ENCODE measurements at places on chromosomes 5 and 9.

GRCh38 chr5:3362606-3362910 is 233.1 kb upstream of the IRX1 start:
- DNase-seq: no peak

DNA sequence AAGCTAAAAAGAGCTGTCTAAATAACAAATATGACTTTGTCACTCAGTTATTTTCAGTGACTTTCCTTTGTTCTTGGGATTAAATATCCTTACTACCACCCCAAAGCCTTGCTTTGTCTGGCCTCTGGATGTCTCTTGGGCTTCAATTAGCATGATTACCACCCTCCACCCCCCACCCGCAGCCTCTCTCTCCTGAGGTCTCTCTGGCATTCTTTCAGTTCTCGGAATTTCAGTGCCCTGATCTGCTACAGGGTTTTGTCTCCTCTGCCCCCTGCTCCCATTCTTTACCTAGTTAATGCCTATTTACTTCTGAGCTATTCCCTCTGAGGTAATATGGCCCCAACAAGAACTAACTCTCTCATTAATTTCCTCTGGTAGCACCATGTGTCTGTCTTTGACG is 376.4 kb downstream of the DEPDC1B start:
- DNase-seq: no peak

DNA sequence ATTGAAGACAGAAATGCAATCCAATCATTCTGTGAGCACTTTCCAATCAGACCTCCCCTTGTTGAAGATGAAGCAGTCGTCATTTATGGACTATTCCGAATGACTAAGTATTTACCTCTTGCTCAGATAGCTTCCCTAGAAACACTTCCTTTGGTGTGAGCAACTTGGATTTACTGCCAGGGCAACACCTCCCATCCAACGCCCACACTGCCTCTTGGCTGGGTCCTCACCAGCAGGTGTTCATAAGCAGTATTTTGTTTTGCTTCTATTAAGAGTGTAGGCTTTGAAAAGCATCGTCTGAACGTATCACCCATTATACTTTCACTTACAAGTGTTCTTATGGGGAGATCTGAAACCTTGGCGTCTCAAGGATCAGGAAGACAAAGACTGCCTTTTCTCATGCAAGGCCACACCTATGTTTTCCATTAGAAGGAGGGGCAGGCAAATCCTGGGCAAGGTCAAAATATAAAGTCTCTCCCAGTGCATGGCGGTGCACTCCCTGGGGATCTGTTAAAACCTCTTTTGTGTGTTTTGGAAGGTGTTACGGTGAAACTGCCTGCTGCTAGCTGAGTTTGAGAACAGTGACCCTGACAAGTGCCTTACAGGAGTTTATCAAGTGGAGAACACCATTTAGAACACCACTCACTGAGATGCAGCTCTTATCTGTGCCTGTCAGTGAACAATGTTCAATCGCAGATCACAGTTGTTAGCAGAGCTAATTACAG is 10.6 kb upstream of the MARCHF3 start:
- DNase-seq: no peak

GRCh38 chr9:112487799-112488340 is 1.2 kb downstream of the KIAA1958 start:
- DNase-seq: no peak

GRCh38 chr9:81317939-81318338 is 371.4 kb downstream of the TLE1 start:
- DNase-seq: no peak

- no peak for DNase-seq
Observed at GRCh38 chr5:68189613-68190012, 25.9 kb upstream of the PIK3R1 start.

DNA sequence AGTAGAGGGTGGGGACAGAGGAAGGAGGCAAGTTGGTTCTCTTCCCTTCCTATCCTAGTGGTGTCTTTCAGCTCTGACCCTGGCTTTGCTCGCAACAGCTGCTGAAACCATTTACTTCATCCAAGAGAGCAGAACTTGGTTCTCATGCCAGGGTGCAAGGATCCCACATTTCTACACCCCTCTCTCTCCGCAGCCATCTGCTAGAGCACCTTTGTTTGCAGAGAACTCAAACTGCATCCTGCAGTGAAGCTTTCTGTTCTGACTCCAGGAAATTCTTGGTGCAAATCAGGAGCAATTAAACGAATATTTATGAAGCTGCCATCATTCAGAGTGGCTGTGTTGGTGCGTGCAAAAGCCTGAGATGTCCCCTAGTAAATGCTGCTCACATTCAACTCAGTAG is 31.9 kb downstream of the NEUROG1 start:
- DNase-seq: no peak

- peak; percentile 1 for DNase-seq
Observed at GRCh38 chr5:116038817-116039216, 6.5 kb downstream of the ARL14EPL start.

DNA sequence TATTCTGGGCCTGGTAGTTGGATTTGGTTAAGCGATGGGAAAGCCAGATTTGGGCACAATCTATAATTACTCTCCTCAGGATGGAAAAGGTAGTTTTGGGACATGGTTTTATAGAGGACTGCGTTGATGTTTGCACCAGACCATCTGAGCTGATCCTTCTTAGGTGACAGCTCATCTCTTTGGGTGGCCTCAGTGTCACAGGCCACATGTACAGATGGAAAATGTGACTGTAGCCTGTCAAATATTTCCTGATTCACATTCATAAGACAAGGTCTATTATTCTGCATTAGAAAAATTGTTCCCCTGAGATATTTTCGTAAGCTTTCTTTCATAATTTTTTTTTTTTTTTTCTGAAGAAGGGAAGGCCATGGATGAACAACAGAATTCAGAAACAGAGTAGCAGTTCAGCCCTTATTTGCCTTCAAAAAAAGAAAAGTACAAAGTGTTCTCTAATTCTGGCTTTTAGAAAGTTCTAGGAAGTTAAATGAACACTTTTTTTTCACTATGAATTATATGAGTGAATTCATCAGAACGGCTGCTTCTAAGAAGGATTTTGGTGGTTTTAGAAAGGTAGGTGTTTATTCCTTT is 81.0 kb downstream of the NNT start:
- DNase-seq: no peak

DNA sequence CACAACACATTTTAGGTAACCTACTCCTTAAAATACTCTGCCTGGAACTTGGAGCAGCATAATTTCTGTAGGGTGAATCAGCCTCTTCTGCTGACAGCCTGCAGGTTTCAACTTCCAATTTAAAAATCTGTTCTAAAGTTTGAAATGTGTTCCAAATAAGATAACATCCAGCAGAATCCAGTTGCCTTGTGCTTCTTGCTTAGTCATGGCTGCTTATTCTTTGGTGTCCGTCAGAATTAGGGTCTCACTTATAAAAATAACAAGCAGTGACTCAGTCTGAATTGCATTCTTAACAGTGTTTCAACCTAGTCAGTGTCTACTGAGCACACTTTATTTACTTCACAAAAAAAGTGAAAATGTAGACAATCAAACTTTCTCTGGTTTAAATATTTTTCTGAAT is 3.7 kb downstream of the CDH6 start:
- DNase-seq: no peak

GRCh38 chr9:18350036-18350435 is 123.9 kb upstream of the ADAMTSL1 start:
- DNase-seq: no peak

GRCh38 chr5:150636391-150637244 is 3.8 kb upstream of the SYNPO start:
- DNase-seq: no peak

DNA sequence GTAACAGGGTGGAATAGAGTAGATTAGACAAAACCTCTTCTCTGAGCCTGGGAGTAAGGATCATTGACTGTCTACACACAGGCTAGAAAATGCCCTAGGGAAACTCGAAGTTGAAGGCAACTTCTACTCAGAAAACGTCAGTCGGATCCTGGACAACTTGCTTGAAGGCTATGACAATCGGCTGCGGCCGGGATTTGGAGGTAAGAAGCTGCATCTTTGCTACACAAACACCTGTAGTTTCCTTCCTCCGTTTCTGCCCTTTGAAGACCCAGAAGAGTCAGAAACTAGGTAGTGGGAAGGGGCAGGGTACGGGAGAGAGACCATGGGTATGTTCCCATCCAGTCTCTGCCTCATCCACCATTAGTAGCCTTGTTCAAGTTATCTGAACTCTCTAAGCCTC is 628 bp downstream of the GABRA6 start:
- DNase-seq: no peak

DNA sequence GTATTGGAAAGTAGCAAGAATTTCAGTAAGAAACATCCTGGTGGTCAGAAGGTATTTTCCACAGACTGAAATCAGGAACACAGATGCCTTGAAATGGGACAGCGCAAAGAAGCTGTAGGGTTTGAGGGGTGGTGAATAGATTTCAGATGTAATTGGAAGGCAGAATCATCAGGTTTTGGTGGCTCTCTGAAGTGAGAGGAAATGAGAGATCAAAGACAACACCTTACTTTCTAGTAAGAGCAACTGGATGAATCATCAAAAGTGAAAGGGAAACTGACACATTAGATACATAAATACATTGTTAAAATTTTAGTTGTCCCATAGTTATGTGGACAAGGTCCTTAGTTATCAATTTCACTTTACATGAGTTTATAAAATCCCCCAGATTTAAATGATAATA is 188.2 kb upstream of the SLC27A6 start:
- no peak for DNase-seq

- DNase-seq: no peak
Observed at GRCh38 chr9:121841771-121842611, 190.6 kb downstream of the DAB2IP start.

GRCh38 chr9:114688379-114688778 is 6.4 kb upstream of the TEX48 start:
- no peak for DNase-seq

- DNase-seq: no peak
Observed at GRCh38 chr5:125012727-125013451, 266.4 kb upstream of the ZNF608 start.

GRCh38 chr5:96220610-96221390 is 212.2 kb downstream of the PCSK1 start:
- DNase-seq: no peak

DNA sequence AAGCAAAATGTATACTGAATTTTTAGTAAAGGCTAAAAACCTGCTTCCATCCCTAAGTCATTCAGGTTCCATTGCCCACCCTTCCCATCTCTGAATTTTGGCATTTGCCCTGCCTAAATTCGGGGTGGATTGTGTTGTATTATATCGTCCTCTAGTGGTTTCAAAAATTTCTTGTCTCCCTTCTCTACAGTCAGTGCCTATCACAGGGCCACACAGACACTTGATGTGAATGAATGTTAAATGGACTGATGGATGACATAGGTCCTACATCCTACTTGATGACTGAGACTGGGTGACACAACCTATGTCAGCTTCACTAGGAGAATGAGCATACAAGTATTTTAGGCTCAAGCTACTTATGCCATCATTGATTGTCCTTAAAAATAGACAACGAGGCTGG is 45.6 kb upstream of the SLC30A5 start:
- DNase-seq: no peak

- no peak for DNase-seq
Observed at GRCh38 chr9:99778836-99779235, 42.8 kb upstream of the NR4A3 start.

GRCh38 chr5:8341406-8341805 is 472.5 kb downstream of the MTRR start:
- no peak for DNase-seq

DNA sequence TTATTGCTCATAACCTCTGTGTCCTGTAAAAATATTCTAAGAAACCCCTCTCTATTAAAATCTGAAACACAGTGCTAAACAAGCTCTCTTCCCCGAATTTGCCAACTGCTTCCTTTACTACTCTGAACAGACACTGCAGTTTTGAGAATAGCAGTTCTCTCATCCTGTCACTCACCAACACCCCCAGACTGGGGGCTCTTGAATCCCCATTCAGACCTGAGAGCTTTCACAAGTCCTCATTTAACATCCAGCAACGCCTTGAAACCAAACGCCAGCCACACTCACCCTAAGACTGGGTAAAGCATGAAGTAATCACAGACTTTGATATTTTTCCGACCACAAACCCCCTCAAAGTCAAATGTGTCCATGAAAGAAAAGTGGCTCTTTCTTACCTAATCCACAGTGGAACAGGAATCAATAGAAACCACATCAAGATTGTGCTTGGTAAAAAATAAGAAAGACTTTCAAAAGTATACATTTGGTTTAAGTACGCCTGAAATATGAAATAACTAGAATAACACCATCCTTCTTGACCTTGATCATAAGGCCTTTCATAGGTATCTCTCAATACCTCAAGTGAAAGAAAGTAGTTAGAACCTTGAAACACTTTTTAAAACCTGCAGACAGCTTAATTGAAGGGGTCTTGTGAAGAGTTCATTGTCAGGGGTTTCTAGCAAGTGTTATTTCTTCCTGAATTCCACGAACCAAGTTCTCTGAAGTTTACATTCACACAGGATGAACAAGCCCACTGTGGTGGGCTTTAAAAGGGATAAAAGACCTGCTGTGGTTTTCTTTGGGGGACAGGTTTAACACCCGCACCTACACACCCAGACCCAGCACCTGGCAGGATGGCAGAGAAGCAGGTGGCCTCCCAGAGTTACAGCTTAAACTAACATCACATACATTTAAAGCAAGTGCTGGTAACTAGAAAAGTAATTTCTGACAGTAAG is 412.6 kb downstream of the MLLT3 start:
- DNase-seq: peak; percentile 44

GRCh38 chr9:134344068-134344799 is 18.0 kb downstream of the RXRA start:
- DNase-seq: no peak

DNA sequence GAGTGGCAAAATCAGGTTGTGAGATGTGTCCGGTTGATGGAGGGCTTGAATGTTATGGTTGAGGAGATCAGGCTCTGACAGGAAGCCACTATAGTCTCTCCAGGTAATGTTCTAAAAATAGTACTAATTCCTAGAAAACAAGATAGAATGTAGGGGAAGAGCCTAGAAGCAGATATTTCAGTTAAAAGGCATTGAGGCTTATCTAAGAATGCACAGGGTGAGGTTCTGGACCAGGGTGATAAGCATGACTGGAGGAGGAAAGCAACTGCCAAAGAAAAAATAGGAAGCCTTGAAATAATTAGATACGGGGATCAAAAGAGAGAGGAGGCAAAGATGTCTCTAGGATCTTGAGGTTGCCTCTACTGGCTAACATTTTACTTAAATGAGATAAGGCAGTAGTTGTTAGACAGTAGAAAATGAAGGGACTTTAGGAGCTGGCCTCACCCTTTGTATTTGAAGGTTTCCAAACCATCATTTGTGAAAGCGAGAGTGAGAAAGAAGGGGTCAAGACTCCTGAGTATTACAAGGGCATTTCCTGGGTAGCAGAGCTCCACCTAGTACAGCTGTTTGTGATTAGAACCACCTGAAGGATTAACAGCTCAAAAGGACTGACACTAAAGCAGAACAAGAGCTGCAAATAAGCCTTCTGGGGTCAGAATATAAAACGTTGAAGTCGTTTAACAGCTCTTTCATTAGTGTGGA is 15.4 kb upstream of the ARL15 start:
- no peak for DNase-seq
